ENCODE measurements at places on chromosomes 11 and 22.

DNA sequence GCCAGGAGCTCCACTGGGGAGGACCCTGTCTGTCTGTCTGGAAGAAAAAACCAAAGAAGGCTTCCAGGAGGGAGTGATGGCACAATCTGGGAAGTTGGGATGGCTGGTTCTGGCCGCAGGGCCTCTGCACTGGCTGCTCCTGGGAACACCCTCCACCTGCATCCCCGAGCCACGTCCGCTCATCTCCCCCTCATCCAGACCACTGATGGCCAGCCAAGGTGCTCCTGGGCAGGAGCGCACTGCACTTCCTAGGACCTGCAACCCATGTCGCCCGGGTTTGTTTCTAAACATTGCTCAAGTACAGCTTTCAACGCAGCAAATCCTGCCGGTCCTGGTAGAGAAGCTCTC is 4.9 kb upstream of the IFITM10 start:
- DNase-seq: no peak

GRCh38 chr11:15278128-15278527 is 163.4 kb downstream of the INSC start:
- no peak for DNase-seq

GRCh38 chr22:41405588-41405987 is 23.8 kb downstream of the TEF start:
- DNase-seq: peak; percentile 14

DNA sequence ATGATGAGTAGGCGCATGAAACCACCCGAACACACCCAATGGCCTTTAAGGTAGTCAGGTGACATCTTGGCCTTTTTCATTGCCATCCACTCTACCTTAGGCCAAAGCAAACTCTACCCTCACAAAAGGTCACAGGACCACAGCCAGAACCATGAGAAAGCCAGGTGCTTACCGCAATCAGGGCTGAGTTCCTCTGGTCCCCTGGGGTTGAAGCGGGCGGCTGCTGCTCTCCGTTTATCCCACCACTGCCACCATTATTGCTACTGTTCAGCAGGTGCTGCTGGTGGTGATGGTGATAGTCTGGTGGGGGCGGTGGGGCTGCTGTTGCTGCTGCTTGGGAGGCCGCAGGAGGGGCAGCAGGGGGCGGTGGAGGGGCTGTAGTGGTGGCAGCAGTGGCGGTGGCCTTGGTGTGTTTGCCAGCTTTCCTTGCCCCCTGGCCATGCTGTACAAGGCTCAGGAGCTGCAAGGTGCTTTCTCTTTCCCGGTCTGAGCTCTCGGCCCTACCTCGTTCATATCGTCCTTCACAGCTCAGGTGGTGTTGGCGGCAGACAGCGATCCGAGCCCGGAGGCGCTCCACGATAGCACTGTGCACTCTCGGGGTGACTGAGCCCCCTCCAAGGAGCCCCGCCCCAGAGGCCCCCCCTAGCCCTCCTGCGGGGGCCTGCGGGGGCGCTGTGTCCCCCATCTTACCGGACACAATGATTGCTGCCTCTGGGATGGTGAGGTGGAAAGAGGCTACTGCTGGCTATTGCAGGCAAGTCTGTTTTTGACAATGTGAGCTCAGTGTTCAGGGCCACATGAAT is 1.6 kb downstream of the MAML2 start:
- peak; percentile 40 for DNase-seq

DNA sequence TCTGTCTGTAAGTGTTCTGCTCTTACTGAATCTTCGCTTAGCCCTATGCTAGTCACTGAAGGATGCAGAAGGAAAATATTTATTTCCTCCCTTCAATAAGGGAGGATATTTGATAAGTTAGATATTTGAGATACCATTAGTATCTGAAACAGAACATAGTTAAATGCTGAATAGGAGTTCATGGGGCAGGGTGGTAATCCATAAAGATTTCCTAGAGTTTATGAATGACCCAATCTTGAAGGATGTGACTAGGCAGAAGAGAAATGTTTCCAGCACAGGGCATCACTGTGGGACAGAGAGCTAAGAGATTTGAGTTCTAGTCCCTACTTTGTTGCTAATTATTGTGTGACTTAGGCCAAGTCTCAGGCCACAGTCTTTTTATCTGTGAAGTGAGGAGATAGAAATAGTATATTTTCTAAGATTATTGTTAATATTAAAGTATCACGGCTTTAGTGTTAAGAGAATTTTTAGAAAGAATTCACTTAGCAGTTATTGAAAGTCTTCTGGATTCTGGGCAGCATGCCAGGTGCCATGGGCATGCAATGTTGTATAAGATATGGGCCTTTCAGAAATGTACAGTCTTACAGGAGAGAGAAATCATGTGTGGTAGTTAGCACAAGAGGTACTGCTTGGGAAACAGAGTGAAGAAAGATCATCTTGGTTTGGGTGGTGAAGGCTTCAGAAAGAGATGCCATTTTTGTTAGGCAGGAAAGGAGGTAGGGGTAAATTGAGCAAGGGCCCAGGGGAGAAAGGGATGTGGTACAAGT is 24.0 kb downstream of the SWAP70 start:
- no peak for DNase-seq

DNA sequence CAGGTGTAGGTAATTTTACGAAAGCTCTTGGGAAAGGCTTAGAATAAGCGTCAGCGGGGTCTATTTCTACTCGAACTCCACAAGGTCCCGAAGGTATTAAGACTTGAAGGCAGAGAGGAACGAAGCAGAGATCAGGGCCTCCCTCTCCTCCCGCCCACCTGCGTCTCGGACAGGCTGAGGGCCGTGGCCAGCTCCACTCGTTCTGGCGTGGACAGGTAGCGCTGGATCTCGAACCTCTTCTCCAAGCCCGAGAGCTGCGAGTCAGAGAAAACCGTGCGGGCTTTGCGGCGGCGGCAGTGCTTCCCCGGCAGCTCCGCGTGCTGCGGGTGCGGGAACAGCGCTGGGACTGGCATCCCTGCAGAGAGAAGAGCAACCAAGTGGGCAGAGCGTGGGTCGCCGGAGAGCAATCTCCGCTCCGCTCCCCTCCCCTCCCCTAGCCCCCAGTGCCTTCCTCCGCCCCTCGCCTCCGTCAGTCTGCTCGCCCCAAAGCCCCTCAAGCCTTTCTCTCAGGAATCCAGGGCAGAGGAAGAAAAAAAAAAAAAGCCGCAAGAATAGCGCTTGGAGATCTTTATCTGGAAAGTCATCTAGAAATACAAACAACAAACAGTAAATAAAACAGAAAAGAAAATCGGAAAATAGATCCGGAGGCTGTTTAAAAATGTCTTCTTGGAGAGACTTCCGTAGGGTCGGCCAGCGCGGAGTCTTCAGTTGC is 2.4 kb downstream of the BSX start:
- no peak for DNase-seq

- DNase-seq: no peak
These were observed 104.1 kb upstream of the MTNR1B start for GRCh38 chr11:92865352-92865751.

DNA sequence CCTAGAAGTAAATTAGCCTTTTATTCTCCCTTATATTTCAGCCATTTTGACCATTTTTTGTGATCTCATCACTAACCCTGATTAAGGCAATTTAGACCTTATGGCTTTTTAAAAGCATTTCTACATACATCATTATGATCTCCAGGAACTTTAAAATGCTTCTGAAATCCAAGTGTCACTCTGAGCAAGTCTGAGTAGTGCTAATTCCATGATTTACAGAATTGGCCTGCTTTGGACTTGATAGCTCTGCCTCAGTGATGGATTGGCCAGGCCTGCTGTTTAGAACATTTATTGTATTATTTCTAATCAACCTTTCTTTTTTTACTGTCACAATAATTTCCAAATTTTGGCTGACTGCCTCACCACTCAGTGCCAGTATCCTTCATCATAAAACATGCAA is 116.4 kb downstream of the KCNA4 start:
- DNase-seq: no peak

DNA sequence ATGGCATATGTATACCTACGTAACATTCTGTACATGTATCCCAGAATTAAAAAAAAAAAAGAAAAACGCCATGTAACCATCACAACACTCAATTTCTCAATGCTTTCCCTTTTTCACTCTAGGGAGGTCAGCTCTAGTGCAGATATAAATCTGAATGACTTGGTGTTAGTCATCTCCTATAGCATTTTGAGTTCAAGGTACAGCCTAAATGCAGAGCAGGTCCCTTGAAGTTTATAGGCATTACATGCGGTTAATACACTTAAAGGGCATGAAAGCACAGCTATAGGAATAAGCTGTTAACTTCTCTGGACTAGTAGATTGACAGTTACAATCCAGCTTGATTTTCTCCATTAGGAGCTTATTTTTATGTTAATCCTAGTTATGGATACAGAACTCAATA is 16.2 kb upstream of the OR52I2 start:
- no peak for DNase-seq

DNA sequence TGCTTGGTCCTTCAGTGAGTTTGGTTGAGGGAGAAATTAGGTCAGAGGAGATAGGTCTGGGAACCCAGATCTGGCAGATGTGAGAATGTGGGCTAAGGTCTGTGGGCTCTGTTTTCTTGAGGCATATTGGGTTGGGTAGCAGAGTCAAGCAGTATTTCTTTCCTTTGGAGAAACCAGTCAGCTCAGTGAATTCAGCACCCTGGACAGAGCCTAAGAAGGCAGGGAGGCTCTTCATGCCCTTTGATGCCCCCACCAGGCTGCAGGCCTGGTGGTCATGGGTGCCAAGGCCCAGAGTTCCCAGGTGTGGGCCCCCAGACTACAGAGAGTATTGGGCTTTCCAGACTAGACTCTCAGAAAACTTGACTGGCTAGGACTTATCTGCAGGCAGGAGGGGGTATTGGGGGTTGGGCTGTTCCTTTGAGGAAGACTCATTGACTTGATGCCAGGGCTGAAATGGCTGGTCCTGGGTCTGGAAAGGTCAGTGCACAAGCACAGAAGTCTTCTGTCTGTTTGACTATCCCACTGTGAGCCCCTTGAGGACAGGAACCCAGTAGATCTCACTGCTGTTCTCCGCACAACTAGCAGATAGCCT is 45.3 kb upstream of the NECTIN1 start:
- DNase-seq: peak; percentile 13

- DNase-seq: no peak
These were observed 583 bp downstream of the MRPL23 start for GRCh38 chr11:1947592-1948237.

DNA sequence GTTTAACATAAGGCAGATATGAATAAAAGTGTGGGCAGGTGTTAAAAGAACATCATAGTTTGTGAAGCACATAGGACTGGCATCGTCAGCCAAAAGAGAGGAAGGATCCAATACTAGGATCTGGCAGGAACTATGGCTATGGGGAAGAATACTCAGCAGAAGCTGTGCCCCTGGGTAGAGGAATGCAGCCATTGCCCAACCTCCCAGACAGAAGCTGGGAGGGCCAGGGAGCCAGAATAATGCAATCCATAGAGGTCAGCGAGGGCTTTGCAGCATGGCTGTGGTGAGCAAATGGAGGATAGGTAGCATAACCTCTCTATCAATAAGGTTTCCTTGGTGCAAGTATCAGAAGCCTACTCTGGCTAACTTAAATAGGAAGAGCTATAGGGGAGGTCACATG is 11.7 kb upstream of the CSTF3 start:
- DNase-seq: no peak

DNA sequence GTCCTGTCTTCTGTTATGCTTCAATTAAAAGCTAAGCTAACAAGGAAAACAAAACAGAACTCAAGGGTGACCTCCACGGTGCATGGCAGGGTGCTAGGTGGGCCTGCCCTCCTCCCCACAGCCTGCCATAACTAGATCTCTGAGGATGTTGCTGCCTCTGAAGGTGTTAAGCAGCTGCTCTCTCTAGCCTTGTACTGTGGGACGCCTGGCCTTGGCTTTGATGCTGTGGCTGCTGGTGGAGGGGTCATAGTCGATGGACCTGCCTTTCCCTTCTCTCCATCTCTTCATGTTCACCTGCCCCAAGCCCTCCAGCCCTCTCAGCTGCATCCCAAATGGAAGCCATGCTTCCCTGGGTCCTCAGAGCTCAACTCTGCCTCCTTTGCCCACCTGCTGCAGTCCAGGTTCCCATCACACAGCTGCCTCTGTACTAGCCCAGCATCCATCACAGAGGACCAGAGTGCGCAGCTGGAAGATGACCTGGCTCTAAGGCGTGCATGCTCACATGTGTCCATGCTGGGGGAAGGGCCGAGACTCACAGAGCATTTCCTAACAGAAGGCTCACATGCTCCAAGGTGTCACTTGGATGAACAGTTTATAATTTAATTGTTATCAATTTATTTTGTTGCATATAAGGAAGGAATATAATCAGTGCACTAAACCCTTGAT is 180.3 kb upstream of the E2F8 start:
- DNase-seq: no peak

DNA sequence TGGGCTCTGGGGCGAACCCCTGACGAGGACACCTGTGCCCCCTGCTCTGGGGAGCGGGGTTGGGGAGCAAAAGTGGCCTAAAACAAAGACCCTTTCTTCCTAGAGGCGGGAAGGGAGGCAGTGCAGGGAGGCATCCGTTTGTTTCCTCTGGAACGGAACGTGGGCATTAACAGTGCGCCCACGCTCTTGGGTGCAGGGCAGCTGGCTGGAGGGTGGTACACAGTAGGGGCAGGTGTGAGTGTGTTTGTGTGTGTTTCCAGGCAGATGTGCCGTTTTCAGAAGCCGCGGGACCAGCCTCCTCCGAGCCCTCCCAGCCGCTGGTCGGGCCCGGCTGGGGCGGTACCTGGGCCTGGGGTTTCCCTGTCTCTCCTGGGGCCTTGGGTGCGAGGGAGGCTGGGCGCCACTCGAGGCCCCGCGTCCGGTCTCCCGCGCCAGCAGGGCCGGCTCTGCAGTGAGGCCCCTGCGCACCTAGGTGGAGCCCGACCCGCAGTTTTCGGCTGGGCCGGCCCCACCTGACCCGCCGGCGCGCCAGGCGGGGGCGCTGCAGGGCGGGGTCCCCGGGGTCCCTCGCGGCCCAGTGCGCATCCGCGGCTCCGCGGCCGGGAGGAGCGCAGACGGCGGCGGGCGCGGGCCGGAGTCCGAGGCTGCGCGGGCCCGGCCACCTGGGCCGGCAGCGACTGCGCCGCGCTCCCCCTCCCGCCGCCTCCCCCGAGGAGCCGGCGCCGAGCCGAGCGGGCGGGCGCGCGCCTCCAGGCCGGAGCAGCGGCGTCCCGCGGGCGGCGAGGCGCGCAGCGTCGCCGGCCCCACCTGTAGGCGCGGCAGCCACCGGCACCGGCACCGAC is 1252.7 kb downstream of the BRD1 start:
- peak; percentile 24 for DNase-seq

GRCh38 chr11:75200051-75200450 is 40.5 kb upstream of the TPBGL start:
- DNase-seq: no peak

GRCh38 chr22:17284888-17285287 is 65.7 kb upstream of the ADA2 start:
- DNase-seq: no peak

Data from stimulated activated CD4-positive, alpha-beta T cell treated with anti-CD3 and anti-CD28 coated beads, TNF-alpha, amount 100 ng/mL, for 48 hours (primary cell).